ENCODE measurements at places on chromosomes 16 and 17. TPM values are rescaled to one million over a fixed set of nuclear protein-coding genes. Genes with fewer than 3 reads are reported as not detected.

- DNase-seq = no peak
These were observed 4.9 kb downstream of the MYLK3 start for GRCh38 chr16:46743232-46743719.

The WFDC1 gene
- 3.6 TPM for total RNA-seq

GRCh38 chr17:17353625-17354484 lies 50.7 kb downstream of the NT5M start:
- no peak for DNase-seq

GRCh38 chr16:84266451-84266850 lies 26.6 kb upstream of the KCNG4 start:
- DNase-seq = no peak

DNA sequence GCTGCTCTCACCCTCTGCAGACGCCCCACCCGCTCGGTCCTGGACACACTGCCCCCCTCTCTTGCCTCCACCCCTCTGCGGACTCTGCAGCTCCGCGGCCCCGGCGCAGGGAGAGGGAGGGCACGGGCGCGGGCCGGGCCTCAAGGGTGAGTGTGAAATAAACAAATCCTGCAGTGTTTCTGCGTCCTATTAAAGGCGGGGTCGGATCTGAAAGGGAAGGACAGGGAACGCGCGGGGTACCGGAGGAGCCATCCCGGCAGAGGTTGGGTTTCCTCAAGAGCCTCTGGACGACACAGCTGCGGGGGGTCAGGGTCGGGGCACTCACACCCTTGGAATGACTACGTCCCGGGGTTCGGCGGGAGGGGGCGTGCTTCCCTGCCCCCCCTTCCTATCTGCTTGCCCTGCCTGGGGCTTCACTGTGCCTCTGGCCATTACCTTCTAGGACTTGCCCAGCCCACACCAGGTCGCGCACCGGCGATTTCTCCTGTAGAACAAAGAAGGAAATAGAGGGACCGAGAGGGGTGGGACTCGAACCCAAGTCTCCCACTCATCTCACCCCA lies 466 bp upstream of the HSF4 start:
- no peak for DNase-seq

GRCh38 chr17:49928837-49929475 lies 40.0 kb upstream of the DLX4 start:
- no peak for DNase-seq

DNA sequence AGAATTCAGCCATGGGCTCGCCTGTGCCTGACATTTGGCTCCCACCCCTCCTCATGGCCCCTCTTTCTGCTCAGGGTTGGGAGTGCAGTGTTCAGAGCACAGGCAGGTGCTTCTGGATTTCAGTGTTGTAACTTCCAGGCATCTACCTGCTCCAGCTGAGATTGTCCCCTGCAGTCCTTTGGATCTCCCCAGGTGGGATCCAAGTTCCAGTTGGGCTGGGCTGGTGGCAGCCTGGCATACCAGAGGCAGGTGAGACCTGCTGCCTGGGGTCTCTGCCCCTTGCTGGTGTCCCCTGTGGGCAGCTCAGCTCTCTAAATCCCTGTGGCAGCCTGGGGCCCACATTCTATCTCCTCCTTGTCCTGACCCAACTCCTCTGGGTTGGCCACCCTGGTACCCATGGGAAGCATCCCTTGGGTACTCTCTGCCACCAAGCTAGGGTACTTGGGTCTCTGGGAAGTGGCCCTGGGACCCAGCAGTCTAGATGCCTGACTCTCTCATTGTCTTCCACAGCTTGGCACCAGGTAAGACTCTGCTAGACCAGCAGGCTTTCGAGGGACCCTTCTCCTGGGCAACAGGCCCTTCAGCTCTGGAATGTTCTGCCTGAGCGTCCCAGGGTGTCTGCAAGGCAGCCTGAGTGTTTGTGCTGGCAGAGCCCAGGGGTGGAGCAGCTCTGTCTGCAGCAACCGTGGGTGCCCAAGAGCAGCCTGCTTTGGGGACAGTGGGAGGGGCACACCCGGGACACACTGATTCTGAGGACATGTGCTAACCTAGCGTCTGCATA lies 42.5 kb downstream of the DNAH17 start:
- no peak for DNase-seq

The IL21R gene
- total RNA-seq = 1.3 TPM

GRCh38 chr16:73023320-73023719 lies 24.6 kb downstream of the ZFHX3 start:
- no peak for DNase-seq

GRCh38 chr17:70332356-70333210 lies 163.3 kb downstream of the KCNJ2 start:
- no peak for DNase-seq

The EXOC7 gene
- 93.9 TPM for total RNA-seq

- no peak for DNase-seq
These were observed 470 bp downstream of the MLYCD start for GRCh38 chr16:83899272-83899897.

DNA sequence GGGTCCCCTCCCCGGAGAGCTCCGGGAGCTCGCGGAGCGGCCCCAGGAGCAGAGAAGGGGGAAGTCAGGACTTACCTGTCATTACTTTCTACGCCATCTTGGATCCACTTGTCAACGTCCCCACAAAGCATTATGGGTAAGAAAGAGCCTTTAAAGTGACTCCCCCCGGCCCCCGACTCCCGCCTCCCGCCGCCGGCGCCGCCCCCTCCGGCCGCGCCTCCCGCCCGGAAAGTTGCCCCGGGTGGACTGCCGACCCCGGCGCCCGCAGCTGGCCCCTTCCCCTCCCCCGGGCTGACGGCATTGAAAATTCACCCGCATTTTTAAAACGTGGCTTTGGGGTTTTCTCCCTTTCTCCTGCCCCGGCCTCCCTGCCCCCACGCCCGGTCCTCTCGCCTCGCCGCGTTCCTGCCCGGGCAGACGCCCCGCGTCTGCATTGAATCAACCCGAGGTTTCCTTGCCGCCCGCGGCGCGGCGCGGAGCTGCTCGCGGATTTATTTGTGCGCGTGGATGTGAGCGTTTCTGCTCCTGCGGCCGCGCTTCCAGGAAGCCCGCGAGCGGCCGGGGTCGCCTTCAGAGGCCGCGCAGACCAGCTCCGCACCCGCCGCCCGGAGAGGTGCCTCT lies at the start of gene HELZ:
TSS of gene HELZ (minus strand) at position 124 of the 621 bp plus-strand sequence. CDS start 26,392 bp downstream, outside the sequence.
- DNase-seq = peak; percentile 42

The NT5C gene
- 68.7 TPM for total RNA-seq

The TRPV3 gene
- total RNA-seq = 3.0 TPM

The ZNF830 gene
- 8.6 TPM for total RNA-seq

GRCh38 chr16:13099822-13100221 lies 198.4 kb downstream of the SHISA9 start:
- no peak for DNase-seq

Measured in omental fat pad (tissue), 4 donors.